Stimulated activated CD8-positive, alpha-beta memory T cell treated with anti-CD3 and anti-CD28 coated beads, Interleukin-4, amount 100 ng/mL, for 1 hour (primary cell): ENCODE measurements at places on chromosomes 12 and 14.

- DNase-seq, result no peak
Measured at GRCh38 chr14:93322929-93323599, 9.8 kb downstream of the BTBD7 start.

- DNase-seq, result no peak
Measured at GRCh38 chr12:71158361-71158882, 623 bp upstream of the TSPAN8 start.

DNA sequence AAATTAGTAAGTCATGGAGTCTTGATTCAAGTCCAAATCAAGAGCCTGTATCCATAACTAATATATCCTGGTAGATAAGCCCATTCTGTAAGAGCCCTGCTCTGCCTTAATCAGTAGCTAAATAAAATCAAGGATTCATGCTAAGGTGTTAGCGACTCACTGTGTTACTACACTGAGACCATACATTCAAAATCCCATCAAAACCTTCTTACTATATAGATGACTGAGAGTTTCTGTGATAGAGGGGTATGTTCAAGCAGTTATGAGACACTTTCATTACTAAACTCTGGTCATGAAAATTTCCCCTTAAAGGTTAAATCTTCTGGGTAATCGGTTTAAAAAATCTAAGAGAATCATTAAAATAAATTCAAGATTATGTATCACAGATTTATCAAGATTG lies 78.5 kb downstream of the MDGA2 start:
- no peak for DNase-seq

GRCh38 chr12:104439137-104439536 lies 17.6 kb upstream of the CHST11 start:
- DNase-seq, result no peak

- DNase-seq, result no peak
Measured at GRCh38 chr12:111488271-111488670, 82.5 kb downstream of the SH2B3 start.

DNA sequence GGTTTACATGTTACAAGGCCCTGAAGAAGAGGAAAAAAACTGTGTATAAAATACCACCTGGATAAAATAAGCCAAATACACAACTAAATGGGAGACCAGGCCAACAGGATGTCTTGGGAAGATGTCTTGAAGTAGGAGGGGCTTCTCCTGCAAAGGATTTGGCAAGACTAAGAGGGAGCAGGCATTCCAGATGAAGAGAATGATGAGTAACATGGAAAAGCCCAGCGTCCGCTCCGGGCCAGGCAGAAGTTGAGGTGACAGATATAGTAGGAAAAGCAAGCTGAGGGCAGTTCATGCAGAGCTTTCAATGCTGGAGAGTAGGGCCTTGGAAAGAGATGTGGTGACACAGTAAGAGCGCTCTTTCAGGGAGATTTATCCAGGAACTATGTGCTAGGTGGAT lies 16.1 kb upstream of the EIF4B start:
- DNase-seq, result no peak

DNA sequence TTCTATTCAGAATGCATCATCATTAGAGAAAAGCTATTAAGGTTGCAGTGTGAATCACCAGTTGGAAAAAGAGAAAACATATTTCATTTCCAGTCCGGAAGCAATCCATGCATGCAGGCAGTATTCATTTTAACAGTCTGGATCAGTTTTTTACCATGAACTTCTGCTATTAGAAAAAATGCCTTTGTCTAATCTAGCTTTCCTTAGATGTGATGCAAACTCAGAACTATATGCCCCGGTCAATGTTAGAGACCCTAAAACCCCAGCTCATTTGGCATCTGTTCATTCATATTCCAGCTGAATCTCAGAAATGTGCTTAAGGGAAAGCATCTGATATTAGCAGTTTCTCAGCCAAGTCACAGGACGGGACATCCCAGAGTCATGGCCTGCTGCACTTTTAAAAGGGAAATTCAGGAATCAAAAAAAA lies 8.5 kb downstream of the IRAK3 start:
- no peak for DNase-seq

GRCh38 chr12:22919883-22920282 lies 294.9 kb downstream of the ETNK1 start:
- no peak for DNase-seq

GRCh38 chr12:40292788-40293429 lies 68.1 kb downstream of the LRRK2 start:
- no peak for DNase-seq

DNA sequence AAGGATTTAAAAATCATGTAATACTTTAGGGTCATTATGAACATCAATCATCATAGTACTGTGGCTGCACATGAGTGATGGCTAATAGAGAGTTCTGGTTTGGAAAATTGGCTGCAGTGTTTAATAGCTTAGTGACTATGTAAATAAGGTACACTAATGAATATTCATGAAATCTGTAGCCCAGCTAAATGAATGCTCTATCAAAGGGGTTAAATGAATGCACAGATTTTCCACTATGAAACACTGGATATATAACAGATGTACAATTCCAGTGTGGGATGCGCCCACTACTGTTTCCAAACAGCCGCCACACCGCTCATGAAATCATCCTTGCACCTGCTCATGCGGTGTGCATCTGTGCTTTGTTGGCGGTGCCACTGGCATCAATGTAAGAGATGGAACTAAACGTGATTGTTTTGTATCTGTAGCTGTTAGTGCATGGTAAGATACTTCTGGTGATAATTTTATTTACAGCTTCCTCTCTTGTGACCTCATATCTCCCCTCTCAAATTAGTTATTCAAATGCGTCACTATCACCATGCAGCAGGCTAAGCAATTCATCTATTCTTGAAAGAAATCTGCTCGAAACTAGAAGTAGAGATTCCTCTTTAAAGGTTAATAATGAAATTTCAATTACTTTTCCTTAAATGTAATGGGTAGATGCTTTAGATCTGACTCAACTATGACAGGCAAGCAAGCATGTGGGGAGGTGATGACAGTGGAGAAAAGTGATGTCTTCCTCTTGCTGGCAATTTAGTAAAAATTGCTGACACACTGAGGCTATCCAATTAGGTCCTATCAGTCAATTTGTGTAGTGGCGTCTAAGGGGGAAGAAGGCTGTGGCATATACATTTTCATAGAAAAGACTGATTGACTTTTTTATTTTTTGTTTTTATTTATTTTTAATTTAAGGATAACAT lies 433.6 kb downstream of the AEBP2 start:
- DNase-seq, result no peak

DNA sequence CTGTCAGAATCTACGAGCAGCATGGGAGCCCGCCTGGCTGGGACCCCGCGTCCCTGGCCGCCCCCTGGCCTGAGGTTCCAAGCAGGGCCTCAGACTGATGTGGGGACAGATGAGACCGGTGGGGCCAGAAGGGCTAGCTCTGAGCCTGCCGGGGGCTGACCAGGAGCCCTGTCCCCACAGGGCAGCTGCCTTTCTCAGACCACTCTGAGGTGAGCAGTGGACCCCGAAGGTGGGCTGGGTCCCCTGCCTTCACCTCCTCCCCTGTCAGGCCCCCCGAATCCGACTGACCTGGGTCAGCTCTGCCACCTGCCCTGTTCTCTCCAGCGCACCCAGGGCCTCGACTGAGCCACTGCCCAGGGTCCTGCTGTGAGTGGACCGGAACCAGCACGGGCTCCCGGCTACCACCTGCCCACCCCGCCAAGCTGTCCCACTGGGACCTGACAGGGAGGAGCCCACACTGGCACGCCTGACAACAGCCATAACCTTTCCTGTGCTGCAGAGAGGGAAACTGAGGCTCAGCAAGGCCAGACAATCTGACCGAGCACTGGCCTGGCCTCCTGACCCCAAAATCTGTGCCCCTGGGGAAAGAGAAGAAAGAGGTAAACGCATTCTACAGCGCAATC lies 29.7 kb upstream of the TMEM179 start:
- no peak for DNase-seq

GRCh38 chr12:117444781-117445180 lies 83.4 kb upstream of the NOS1 start:
- no peak for DNase-seq
